ENCODE measurements at places on chromosomes 6 and 20.
A peak's percentile ranks its signal among the peaks of the same experiment; 100 is the strongest.

DNA sequence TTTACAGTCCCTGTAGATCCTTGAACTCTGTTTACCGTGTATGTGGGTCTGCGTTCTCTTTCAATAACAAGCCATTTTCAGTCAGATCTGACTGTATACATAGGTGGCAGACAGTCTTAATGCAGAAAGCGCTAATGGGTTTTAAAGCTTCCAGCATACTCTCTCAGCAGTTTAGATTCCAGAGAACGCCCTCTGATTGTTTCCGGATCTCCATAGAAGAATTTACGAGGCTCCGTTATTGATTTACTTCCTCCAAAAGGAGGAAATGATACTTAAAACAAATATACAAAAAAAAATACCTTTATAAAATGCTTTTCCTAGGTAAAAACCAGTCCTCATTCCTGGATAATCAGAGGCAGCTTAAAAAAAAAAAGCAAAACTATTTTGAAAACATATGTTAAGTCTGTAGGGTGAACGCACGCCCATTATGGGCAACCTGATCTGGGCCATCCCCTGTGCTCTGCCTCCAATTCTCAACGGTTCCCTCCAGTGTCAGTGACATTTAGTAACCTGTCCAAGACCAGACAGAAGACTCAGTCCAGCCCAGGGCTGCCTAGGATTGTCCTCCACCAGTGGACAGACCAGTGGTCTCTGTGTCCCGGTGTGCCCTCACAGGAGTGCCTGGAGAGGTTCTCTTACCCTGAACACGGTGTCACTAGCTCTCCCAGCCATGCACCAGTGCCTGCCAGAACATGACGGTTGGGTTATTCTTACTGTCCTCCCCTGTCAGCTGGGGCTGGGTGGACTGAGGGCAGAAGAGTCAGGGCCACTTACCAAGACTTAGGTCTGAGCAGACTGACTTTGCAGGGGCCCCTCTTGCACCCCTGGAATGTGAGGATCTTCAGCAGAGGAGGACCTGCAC, 217.3 kb downstream of the ARID1B start:
- DNase-seq: no peak

GRCh38 chr6:52576054-52576391, 837 bp downstream of the TRAM2 start:
- DNase-seq: no peak

DNA sequence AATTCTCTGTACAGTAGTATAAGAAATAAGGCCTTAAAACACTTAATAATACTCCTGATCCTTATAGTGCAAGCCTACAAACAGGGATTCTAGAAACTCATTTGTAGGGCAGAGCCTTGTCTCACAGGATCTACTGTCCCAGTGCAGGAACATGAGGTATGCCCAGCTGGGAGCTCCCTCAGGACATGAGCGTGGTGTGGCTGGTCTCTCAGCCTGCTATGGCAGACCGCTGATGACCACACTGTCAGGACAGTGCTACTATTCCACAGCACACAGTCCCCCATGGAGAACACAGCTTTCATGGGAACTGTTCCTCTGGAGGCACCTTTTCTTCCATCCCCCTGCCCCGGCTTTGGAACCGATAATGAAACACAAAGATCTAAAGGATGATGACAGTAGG, 53.0 kb downstream of the SERAC1 start:
- no peak for DNase-seq

DNA sequence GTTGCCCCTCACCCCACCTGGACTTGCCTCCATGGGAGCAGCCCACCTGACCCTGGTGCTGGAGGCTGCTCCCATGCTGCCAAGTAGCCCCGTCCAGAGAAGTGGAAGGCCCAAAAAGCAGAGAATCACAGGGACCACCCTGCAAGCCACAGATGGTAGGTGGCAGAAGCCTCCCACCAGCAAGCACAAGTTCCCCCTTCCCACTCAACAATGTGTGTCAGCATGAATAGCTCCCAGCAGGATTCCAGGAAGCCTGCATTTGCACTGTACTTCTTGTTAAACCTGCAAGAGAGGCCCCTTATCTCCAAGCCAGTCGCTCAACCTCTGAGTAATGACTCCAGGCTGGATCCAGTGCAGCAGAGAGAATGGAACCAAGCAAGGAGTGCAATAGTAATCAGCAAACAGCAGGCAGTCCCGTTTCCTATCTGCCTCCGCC, 180.8 kb upstream of the CST7 start:
- no peak for DNase-seq

GRCh38 chr20:12311094-12311865, 393.6 kb downstream of the BTBD3 start:
- no peak for DNase-seq

- no peak for DNase-seq
Measured at GRCh38 chr20:859751-860231, 26.3 kb downstream of the FAM110A start.

DNA sequence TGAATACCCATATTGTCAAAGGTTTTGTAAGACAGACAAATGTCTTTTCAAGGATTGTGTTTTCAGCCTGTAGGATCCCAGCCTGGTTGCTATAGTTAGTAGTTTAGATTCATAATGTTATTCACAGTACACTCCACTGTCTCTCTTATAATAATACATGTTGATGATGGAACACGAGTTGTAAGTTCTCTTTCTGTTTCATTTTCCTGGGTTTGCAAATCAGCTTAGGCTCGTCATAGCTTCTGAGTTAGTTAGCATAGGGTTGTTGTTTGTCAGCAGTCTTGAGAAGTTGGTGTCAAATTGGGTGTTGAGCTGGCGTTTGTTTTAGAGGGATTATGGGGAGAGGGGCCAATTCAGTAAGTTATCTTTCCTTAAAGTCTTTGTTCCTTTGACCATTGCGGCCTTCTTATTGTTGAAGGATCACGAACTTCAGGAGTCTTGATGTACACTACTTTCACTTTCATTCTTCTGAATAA, 45.8 kb downstream of the QKI start:
- DNase-seq: peak; percentile 1

DNA sequence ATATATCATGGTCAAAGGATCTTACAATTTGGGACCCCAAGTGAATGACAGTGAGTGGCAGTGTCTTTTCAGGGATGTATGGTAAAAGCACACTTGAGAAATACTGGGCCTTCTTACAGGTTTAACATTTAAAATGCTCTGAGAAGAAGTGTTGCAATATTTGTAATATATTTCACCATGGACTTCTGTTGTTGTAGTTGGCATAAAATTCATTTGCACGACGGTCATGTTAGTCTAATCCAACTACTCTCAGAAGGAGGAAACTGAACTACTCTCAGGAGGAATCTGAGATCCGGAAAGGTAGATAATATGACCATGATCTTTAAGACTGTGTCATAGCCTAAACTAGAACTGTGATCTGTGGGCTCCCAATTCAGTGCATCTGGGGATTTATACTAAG, 700.1 kb downstream of the HDGFL1 start:
- no peak for DNase-seq

DNA sequence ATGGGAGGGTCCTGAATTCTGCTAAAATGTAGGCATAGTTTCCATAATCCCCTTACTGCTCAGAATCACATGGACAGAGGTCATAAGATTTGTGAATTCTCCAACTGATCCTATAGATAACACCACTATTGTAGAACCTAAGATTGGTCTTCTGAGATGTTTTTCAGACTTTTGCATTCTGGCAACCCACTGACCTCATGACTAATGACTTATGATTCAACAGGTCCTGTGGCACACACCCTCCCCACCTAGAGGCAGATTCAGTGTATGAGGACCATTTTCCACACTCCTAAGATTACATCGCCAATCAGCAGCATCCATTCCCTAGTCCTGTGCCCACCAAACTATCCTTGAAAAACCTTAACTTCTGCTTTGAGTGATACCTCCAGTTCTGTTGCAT, 207.2 kb downstream of the BTBD9 start:
- DNase-seq: no peak

GRCh38 chr6:2914318-2914660, 11.2 kb upstream of the SERPINB9 start:
- DNase-seq: no peak

GRCh38 chr6:140078561-140079125, 704.2 kb upstream of the CITED2 start:
- DNase-seq: no peak

DNA sequence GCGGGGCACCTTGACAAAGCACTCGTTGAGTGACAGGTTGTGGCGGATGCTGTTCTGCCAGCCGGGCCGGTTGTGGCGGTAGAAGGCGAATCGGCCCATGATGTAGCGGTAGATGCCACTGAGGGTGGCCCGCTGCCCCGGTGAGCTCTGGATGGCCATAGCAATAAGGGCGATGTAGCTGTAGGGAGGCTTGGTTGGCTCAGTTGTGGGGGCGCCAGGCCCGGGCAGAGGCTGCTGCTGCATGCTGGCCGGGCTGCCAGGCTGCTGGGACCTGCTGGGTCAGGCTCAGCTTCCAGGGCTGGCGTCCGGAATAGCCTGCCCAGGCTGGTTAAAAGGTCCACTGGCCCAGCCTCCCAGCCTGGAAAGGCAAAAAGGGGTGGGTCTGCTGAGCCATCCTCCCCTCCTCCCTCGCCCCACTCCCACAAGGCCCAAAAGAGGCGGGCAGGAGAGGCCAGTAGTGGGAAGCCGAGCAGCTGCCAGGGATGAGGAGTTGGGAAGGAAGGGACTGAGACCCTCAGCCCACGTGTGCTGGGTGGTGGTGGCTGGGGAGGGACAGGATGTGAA, at the start of gene FOXS1:
Gene FOXS1 (minus strand): TSS at position 305 of the 564 bp plus-strand sequence. CDS start 62 bp downstream, at position 243.
- DNase-seq: no peak

GRCh38 chr6:12548526-12548925, 168.0 kb upstream of the PHACTR1 start:
- no peak for DNase-seq

DNA sequence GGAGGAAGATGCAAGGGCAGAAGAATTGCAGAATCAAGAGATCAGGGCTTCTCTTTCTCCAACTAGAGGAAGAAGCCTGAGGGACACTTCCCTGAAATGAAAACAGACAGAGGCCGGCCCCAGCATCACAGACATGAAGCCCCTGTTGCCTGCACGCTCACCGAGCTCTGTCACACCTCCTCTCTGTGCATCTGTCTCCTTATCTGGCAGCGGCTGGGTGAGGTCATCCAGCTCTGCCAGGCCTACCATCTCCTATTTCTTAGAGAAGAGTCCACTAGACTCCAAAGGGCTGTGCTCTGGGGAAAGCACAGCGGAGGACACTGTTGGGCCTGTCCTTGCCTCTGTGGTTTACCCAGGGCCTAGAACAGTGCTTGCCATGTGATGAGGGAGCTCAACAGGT, 71.9 kb upstream of the MLN start:
- no peak for DNase-seq

- no peak for DNase-seq
Measured at GRCh38 chr6:11404081-11404480, 133.5 kb upstream of the TMEM170B start.

DNA sequence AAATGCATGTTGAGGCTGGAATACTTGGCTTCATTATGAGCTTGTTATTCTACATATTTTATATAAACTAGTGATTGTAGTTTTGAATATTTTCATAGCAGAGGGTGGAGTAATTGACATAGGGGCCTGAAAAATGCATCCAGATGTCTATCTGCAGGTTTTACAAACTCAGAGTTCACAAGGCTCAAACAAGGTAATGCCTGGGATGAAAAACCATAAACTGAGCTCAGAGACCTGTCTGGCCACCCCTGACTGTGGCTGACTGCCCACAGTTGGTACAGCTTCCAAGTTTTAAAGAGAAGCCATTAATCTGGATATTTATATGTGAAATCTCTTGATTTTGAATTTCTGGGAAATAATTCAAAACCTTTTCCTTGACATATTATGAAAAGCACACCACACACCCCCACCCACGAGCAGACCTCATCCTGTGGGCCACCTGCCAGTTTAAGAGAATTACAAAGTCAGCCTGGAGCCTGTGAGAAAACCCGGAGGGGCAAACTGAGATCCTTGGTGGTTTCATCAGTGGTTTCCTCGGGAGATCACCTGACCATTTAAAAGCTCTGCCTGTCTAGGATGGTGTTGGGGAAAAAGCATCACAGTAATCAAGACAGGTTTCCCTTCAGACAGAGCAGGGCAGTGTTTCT, 230.1 kb downstream of the SAMD5 start:
- no peak for DNase-seq

DNA sequence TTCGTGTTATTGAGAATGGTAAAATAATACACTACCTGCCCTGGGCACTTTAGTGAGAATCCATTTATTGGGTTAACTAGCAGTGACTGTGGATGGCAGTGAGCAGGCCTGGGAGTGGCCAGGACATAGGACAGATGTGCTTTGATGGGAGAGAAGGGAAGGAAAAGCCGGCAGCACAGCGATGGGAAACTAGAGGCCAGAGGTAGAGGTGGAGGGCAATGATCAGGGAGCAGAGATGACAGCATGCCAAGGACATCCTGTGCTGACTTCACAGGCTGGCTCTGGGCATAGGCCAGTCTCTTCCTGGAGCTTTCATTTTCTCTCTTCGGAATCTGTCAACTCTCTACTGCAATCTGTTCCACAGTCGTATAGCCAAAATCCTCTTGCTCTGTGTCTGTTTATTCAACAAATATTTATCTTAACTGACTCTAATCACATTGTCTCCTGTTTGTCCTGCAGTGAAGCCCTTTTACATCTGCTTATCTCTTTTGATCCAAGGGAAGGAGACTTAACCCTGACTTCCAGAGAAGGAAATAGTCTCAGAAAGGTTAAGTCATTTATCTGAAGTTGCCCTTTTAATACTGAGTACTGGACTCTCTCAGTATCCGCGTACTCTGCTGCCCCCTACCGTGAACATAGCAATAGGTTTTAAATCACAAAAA, 18.4 kb upstream of the MMP24 start:
- DNase-seq: peak; percentile 67

DNA sequence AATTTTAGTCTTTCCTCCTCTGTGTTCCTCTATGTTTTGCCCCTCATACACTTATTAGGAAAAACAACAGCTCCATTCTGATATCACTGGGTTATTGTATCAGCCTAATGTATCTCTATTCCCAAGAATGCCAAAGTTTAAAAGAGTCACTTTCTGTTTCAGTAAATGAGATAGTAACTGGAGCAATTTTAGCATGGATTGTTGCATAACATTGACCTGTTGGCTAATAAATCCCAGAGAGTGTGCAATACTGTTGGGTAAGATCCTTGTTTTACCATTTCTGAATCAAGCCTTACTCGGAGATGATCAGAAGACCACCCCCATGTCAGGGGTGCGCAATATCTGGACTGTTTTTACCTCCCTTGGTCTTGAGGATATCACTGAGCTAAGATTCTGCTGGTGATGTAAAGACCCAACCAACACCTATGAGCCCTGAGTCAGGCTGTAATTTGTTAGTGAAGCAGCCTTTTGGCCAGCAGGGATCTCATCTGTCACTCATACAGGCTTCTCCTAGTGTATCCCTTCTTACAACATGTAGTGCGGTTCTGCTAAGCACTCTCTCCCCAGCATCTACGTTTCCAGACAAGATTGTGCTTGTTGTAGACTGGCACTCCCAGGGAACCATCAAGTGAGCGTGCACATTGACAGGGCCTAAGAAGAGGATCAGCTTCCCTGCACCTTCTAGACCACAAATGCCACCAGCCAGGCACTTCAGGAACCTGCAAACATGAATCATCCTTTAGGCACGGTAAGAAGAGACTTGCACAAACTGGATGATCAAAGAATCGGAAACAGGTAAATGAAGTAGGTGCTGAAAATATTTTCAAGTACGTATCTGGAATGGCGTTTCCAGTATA, 11.5 kb upstream of the IPCEF1 start:
- no peak for DNase-seq

- no peak for DNase-seq
Measured at GRCh38 chr20:22515264-22515663, 69.1 kb downstream of the FOXA2 start.

- DNase-seq: no peak
Measured at GRCh38 chr6:150929416-150929815, 63.9 kb downstream of the MTHFD1L start.

All from CD4-positive, alpha-beta T cell (primary cell).